ENCODE measurements at places on chromosomes 7 and 10. TPM values are rescaled to one million over a fixed set of nuclear protein-coding genes. Genes with fewer than 3 reads are reported as not detected.

Gene AASS
- 43.9 TPM for total RNA-seq

Gene FBXL13
- total RNA-seq: 0.77 TPM

Gene MYOF
- 0.42 TPM for total RNA-seq

Gene UCMA
- not detected for total RNA-seq

Gene HOXA5
- total RNA-seq: 3.2 TPM

Gene PON3
- total RNA-seq: 14.1 TPM

Gene POLR2J2
- total RNA-seq: 0.22 TPM

Gene RPP30
- 65.0 TPM for total RNA-seq

Gene ADAM8
- 0.93 TPM for total RNA-seq

Gene CRPPA
- 1.1 TPM for total RNA-seq

Gene ZNF32
- 18.0 TPM for total RNA-seq

Gene GDF10
- total RNA-seq: not detected

Gene HOXA9
- not detected for total RNA-seq

Gene MYL10
- not detected for total RNA-seq

Gene ZNF425
- total RNA-seq: 0.97 TPM

Gene TMEM26
- total RNA-seq: not detected

Gene AEBP1
- not detected for total RNA-seq

Gene NUTM2E
- not detected for total RNA-seq

Gene CRTAC1
- total RNA-seq: not detected

Gene PTPRE
- total RNA-seq: not detected

Gene FAM131B
- 0.07 TPM for total RNA-seq

Gene PNLIPRP1
- not detected for total RNA-seq

Gene VAX1
- total RNA-seq: not detected

Gene FGL2
- total RNA-seq: 0.08 TPM

Gene STEAP4
- total RNA-seq: not detected

Gene POU6F2
- not detected for total RNA-seq

Gene CPA4
- total RNA-seq: 0.17 TPM

Gene BHLHA15
- 6.1 TPM for total RNA-seq

Gene FGFR2
- 2.6 TPM for total RNA-seq

Gene GCC1
- total RNA-seq: 17.4 TPM

Gene TEX36
- not detected for total RNA-seq

Gene CLCN1
- total RNA-seq: not detected

Gene EBF3
- total RNA-seq: not detected

Gene PCLO
- 0.29 TPM for total RNA-seq

Gene CARD11
- total RNA-seq: not detected

Gene FAM25A
- not detected for total RNA-seq

Gene SPDYE5
- not detected for total RNA-seq

Data from HepG2 (cell line).